ENCODE measurements at places on chromosomes 2 and 18.

DNA sequence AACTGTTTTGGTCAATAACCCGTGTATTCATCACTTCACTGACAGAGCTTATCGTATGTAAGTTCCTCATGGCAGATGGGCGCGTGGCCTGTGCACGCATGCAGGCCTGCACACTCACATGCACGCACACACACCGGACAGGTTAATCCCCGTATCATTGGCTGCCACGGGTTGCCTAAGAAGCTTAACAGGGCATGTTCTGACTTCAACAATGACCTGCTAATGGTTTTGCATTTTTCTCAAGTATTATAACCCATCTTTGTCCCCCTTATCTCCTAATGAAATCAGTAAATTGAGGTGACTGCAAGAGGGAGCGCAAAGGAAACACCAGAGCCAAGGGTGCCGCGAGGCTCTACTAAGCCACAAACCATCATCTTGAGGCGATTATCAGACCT is 399.0 kb upstream of the ID2 start:
- no peak for DNase-seq

DNA sequence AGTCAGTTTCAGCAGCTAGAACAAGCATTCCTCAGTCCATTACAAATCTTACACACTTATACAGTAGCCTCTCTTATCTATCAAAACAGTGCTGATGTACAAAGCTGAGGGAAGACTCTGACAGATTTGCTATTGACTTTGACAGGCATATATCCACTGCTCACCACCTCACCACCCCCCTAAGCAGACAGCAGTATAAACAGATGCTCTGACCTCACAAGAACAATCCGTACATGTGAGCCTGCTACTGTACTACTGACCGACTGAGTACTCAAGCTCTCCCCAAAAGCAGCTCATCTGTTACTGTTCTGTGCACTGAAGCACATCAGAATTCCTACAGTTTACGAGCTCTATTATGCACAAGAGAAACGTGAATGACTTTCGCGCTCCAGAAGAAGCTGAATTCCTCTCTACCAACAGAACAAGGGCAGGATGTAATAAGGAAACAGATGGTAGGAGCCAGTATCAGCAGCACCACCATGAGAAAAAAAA is 95.6 kb upstream of the PDE1A start:
- no peak for DNase-seq

DNA sequence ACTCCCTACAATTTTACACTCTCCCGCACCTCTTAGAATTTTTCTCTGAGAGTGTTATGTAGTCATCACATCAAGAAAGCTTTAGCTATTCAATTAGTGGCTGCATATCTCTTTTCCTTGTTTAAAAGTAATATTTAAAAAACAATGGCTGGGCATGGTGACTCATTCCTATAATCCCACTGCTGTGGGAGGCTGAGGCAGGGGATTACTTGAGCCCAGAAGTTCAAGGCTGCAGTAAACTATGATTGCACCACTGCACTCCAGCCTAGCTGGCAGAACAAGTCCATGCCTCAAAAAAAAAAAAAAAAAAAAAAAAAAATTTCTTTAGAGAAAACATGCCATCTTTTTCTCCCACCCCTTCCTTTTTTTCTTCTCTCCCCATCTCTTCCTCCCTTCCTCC is 44.3 kb downstream of the AQP4 start:
- no peak for DNase-seq

DNA sequence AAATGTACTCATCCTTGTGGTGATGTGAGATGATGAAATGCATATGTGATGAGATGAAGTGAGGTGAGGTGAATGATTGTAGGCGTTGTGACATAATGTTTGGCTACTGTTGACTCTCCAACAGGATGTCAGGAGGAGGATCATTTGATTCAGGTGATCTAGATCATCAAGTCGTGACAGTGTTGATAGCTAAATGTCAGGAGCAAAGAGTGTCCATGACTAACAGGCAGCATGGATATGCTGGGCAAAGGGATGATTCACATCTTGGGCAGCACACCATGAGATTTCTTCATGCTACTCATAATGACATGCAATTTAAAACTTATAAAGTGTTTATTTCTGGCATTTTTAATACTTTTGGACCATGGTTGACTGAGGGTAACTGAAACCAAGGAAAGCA is 40.2 kb upstream of the UBXN4 start:
- DNase-seq: no peak

- DNase-seq: no peak
These were observed 35.1 kb downstream of the VPS54 start for GRCh38 chr2:63983986-63984605.

All from bone marrow (tissue), 2 donors.